GM10248 (cell line): ENCODE measurements at places on chromosomes 7 and 10.

GRCh38 chr10:47442351-47442750, 41.6 kb downstream of the ANXA8 start:
- no peak for DNase-seq

GRCh38 chr7:378041-378420, 88.1 kb downstream of the FOXL3 start:
- DNase-seq, result no peak

- DNase-seq, result no peak
Observed at GRCh38 chr10:90308223-90308622, 549.6 kb downstream of the HTR7 start.

DNA sequence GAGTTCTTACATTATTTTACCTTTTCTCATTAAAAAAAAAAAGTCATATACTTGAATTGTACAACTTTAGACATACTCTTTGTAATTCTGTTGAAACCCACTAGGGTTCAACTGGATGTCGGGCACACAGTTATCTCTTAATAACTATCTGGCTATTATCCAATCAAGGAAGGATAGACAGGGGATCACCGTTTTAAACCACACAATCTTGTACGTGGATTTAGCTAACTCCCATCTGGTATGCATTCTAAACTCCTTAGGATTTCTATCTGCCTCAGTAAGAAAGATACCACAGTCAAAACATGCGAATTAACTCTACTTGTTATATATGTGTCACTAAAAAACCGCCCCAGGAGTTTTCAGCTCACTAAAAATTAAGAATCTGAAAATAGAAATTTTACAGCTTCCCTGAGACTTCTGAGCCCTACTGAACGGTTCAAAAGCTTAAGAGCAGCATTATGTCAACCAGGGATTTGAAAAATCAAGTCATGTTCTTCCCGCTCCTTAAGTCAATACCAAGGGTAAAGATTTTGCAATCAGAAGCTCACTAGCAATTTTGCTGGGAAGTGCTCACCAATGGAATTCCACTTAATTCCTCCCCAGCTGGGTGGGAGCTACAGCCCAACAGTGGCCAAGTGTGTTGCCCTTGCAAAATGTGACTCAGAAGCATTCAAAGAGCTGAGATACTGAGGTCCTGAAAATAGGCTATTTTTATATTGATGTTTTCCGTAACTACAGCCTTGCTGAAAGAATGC, 267.0 kb downstream of the FRMD4A start:
- no peak for DNase-seq

DNA sequence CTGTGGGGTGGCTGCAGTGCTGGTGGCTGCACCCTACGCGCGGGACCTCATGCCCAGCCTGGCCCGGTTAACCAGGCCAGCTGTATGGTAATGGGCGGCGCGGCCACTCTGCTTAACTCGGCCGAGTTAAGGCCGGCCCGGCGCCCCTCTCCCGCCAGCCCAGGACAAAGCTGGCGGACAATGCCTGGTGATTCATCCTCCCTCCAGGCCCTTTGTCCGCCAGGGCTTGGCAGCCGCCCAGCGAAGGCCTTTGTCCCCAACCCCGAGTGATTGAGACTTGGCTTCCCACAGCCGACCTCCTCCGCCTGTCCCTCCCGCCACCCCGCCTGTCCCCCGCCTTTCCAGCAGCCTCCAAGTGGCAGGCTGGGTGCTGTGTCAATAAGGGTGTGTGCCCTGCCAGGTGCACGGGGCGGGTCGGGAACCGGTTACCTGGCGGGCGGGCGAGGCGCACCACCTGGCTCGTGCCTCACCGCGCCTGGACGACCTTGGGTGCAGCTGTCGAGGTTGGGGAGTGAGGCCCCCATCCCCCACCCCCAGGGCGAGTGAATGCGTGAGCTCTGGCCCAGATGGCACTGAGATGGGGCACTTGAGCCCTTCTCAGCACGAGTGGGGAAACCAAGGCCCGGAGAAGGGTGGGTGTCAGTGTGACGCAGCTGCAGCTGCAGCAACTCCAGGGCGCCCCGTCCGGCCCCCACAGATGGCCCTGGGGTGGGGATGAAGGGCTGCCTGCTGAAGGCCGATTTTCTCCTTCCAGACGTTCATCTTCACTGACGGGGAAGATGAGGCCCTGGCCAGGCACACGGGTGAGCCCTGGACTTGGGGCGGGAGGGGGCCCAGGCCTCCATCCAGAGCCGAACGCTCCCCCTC, 4.6 kb downstream of the LFNG start:
- DNase-seq, result no peak

GRCh38 chr10:112792487-112793201, 157.4 kb upstream of the TCF7L2 start:
- DNase-seq, result no peak

DNA sequence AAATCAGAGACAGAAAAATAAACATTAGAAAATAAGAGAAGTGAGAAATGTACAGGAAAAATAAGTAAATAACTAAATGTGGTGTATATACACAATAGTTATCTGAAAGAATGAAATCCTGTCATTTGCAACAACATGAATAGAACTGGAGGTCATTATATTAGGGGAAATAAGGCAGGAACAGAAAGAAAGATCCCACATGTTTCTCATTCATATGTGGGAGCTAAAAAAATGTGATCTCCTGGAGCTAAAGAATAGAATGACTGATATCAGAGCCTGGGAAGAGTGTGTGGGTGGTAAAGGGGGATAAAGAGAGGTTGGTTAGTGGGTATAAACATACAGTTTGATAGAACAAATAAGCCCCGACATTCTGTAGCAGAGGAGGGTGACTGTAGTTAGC, 27.3 kb downstream of the PLXDC2 start:
- no peak for DNase-seq

- no peak for DNase-seq
Observed at GRCh38 chr10:17075533-17076359, 53.9 kb downstream of the CUBN start.

DNA sequence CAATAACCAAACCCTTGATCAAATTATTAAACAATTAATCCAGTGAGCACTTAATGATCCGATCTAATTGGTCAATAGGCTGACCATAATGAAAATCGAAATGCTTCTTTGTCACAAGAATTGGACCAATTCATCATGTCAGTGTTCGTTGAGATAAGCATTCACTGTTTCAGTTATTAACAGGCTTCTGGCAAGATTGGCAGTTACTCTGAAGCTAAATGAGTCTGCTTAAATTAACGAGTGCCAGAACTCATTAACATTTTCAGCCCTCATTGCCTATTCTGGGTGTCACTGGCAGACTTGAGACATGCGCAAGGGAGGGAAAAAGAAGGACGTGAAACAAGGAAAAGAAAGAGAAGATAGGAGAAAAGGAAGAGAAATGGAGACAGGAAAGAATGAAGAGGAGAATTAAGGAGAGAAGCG, 30.7 kb upstream of the SLC26A3 start:
- no peak for DNase-seq

DNA sequence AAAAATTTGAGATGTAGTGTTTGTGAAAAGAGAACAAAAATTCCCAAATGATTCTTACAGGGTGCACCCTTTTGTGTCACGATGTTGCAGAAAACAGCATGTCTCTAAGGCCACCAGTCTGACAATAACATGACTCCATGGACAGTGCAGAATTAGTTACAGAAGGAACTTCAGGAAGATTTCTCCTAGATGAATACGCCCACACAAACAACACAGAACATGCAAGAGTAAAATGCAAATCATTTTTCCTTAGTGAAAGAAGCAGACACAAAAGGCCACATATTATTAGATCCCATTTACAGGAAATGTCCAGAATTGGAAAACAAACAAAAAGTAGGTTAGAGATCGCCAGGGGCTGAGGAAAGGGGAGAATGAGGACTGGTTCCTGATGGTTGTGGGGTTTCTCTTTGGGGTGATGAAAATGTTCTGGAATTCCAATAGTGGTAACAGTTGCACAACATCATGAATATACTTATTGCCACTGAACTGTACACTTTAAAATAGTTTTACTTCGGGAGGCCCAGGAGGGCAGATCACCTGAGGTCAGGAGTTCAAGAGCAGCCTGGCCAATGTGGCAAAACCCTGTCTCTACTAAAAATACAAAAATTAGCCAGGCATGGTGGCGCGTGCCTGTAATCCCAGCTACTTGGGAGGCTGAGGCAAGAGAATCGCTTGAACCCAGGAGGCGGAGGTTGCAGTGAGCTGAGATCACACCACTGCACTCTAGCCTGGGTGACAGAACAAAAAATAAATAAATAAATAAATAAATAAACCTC, 10.2 kb downstream of the ZC3HAV1 start:
- DNase-seq, result no peak

GRCh38 chr7:47526466-47526865, 55.4 kb downstream of the TNS3 start:
- no peak for DNase-seq

DNA sequence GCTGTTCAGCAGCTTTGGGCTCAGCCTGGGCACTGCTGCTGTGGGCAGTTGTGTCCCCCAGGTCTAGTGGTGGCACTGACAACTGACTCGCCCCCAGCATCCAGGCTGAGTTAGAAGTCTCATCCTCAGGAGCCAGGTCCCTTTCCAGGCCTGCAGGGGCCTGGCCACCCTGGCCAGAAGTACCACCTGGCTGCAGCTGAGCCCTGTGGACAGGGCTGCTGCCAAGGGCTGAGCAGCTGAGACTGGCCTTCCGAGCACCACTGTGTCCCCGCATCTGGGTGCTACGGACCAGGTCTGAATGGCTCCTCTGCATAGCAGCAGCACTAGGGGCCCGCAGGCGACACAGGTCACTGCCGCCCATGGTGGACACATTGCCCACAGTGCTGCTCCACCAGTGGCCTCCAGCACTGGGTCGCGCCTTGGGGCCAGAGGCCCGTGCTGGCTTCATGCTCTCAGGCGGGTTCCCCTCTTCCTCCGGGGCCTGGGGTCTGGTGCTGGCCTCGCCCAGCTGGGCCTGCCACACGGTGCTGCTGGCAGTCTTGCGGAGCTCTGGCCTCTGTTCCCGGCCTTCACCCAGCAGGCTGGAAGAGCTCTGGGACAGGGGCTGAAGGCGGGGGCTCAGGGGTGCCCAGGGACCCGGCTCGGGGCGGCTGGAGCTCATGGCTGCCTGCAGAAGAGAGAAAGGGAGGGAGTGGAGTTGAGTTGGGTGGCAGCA, 6.2 kb downstream of the GPRIN2 start:
- no peak for DNase-seq

- peak; percentile 59 for DNase-seq
Observed at GRCh38 chr10:30027057-30028005, 32.1 kb downstream of the JCAD start.

DNA sequence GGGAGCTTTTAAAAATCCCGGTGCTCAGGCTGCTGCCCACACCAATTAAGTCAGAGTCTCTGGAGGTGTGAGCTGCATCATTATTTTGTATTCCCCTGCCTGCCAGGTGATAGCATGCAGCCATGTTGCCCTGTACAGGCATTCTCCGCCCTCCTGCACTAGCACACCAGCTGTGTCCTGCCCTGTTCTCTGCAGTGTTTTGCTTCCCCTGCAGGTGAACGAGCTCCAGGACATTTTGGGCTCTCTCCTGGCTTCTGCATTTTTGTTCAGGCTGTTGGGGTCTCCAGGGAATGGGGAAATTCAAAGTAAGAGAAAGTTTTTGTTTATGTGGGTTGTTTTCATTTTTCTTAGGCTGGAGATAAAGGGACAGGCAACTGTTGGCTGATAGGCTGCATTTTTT, 271.0 kb upstream of the COBL start:
- DNase-seq, result no peak

GRCh38 chr7:22663721-22664120, 63.3 kb upstream of the IL6 start:
- DNase-seq, result no peak

- no peak for DNase-seq
Observed at GRCh38 chr10:5561704-5562645, 37.2 kb downstream of the CALML3 start.

- no peak for DNase-seq
Observed at GRCh38 chr7:111174510-111174909, 83.6 kb downstream of the LRRN3 start.

DNA sequence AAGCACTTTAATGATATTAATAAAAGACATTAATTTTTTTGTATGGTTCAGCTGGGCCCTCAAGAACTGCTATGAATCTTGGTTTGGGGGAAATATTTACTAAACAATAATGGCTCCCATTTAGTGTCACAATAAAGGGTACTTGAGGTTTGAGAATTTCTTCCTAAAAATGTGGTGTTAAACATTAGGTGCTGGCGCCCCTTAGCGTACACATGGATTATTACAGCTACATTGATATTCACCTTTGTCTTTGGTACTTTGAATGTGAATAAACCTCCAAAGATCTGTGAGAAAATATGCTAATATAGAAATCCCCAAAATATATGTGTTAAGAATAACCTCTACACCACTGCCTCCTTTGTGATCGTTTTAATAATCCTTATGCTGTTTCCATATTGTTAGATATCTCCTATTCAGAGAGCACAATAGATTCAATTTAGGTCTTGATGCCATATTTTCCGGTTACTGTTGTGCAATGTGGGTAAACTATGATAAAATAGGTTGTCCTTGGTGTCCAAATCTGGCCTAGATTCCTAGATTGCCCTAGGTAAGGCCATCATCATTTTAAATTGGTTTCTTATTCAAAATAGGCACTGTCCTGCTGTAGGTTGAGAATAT, 161.8 kb upstream of the CACNA2D1 start:
- peak; percentile 47 for DNase-seq

- DNase-seq, result peak; percentile 58
Observed at GRCh38 chr7:128398016-128398840, 11.6 kb downstream of the IMPDH1 start.

GRCh38 chr7:38524786-38525185, 106.4 kb downstream of the AMPH start:
- no peak for DNase-seq
